ENCODE measurements at places on chromosomes 5 and 9.

DNA sequence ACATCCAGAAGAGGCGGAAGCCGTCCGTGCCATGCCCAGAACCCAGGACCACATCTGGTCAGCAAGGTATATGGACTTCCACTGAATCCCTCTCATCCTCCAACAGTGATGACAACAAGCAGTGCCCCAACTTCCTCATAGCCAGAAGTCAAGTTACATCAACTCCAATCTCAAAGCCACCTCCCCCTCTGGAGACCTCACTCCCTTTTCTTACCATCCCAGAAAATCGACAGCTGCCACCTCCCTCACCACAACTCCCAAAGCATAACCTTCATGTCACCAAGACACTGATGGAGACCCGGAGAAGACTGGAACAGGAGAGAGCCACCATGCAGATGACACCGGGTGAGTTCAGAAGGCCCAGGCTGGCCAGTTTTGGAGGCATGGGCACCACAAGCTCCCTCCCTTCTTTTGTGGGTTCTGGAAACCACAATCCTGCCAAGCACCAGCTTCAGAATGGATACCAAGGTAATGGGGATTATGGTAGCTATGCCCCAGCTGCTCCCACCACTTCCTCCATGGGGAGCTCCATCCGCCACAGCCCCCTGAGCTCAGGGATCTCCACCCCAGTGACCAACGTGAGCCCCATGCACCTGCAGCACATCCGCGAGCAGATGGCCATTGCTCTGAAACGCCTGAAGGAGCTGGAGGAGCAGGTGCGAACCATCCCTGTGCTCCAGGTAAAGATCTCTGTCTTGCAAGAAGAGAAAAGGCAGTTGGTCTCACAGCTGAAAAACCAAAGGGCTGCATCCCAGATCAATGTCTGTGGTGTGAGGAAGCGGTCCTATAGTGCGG, 130.3 kb upstream of the DMRT1 start:
- H3K36me3 ChIP-seq, result peaks cover 3% of the 10 kb centered on the region
- H3K4me3 ChIP-seq, result no peak overlapping the region
- H3K27ac ChIP-seq, result no peak overlapping the region
- no peaks in the 10 kb centered on the region for H3K27me3 ChIP-seq
- no peak for DNase-seq
- H3K4me1 ChIP-seq, result peaks cover 10% of the 10 kb centered on the region

DNA sequence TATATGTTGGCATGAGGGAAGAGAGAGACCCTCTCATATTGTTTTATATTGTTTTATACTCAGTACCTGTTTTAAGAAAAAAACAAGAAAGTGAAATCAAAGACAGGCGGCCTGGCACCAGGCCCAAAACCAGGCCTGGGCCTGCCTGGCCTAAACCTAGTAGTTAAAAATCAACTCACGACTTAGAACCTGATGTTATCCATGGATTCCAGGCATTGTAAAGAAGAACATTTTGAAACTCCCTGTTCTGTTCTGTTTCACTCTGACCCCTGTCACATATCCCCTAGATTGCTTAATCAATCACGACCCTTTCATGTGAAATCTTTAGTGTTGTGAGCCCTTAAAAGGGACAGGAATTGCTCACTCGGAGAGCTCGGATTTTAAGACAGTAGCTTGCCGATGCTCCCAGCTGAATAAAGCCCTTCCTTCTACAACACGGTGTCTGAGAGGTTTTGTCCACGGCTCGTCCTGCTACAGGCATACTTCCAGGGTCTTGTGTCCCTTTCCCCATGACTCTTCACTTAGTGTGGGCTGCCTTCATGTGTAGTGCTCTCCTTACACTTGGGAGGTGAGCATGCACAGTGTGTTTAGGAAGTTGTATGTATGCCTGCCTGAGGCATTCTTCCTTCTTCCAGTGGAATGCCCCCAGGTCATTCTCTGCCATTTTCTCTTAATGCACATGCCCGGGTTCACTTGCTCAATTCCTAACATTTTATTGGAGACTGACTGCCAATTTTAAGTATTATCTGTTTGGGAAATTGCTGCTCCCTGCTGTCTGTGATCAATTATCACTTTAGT, 17.8 kb downstream of the TBCA start:
- H3K36me3 ChIP-seq, result no peaks in the 10 kb centered on the region
- no peak overlapping the region for H3K4me3 ChIP-seq
- peak; percentile 23 for DNase-seq
- peaks cover 6% of the 10 kb centered on the region for H3K4me1 ChIP-seq
- H3K27ac ChIP-seq, result peak overlapping the region; percentile 47

- H3K4me3 ChIP-seq, result peak overlapping the region; percentile 59
- H3K4me1 ChIP-seq, result peaks cover 4% of the 10 kb centered on the region
- DNase-seq, result peak; percentile 59
- H3K27ac ChIP-seq, result peak overlapping the region; percentile 67
- no peaks in the 10 kb centered on the region for H3K27me3 ChIP-seq
Measured at GRCh38 chr5:38556088-38556598, 303 bp downstream of the LIFR start.

DNA sequence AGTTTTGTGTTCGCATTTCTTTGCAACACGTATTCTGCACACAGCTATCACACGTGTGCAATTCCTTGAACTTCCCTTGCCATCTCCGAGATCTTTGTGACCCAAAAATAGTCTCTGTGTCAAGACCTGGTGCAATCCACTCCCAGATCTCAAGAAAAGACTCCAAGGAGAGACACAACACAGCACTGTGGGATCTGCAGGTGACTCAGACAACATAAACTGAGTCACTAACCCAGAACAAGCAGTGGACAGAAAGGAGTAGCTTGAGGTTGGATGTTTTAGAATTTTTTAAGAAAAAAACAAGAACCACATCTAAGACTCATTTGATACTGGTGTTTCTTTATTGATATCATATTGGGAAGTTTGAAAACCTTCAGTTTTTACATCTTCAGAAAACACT, 396.9 kb downstream of the AGTPBP1 start:
- no peaks in the 10 kb centered on the region for H3K4me1 ChIP-seq
- DNase-seq, result no peak
- no peak overlapping the region for H3K4me3 ChIP-seq
- H3K36me3 ChIP-seq, result no peaks in the 10 kb centered on the region
- H3K27ac ChIP-seq, result no peak overlapping the region

DNA sequence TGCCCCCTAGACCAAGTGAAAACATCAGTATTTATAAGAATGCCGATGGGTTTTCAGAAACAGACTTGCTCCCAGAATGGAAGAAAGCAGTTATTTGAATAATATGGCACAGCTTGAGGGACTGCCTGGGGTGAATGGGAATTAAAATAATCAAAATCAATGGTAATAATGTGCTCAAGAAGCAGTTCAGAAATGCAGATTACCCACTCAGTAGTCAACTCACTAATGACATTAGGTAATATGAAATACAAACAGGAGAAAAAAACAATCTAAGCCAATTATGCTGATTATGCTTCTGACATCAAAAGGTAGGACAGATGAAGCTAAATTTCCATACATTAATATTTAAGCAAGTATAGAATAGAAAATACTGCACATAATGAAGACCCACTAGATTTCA, 179.3 kb downstream of the ENC1 start:
- H3K4me3 ChIP-seq, result no peak overlapping the region
- H3K36me3 ChIP-seq, result no peaks in the 10 kb centered on the region
- DNase-seq, result no peak
- H3K27ac ChIP-seq, result no peak overlapping the region
- H3K4me1 ChIP-seq, result no peaks in the 10 kb centered on the region

DNA sequence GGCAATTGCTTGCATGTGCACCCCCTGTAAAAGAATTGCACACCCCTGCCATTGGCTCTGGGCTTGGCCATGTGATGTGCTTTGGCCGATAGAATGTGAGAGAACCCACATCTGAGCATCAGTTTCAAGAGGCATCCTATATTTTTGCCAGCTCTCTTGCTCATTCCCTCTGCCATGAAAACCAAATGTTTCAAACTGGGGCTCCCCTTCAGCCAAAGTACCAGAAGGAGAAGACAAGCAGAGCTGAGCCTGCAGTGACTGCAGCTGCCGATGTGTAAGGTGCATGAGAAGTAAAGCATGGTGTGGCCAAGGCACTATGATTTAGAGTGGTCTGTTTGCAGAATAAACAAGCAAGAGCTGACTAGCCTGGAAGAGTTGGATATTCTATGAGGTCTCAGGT, 132.3 kb downstream of the ASTN2 start:
- H3K27me3 ChIP-seq, result no peaks in the 10 kb centered on the region
- H3K4me1 ChIP-seq, result peaks cover 2% of the 10 kb centered on the region

GRCh38 chr5:80937584-80938356, 22.4 kb upstream of the RASGRF2 start:
- H3K36me3 ChIP-seq, result no peaks in the 10 kb centered on the region
- no peak overlapping the region for H3K27ac ChIP-seq
- DNase-seq, result no peak
- H3K27me3 ChIP-seq, result no peaks in the 10 kb centered on the region
- no peak overlapping the region for H3K4me3 ChIP-seq

- DNase-seq, result no peak
- no peaks in the 10 kb centered on the region for H3K36me3 ChIP-seq
- H3K27ac ChIP-seq, result no peak overlapping the region
Measured at GRCh38 chr9:99035313-99035712, 69.6 kb upstream of the TGFBR1 start.

GRCh38 chr5:14204785-14205321, 61.7 kb downstream of the TRIO start:
- no peaks in the 10 kb centered on the region for H3K36me3 ChIP-seq
- H3K4me3 ChIP-seq, result no peak overlapping the region
- no peak overlapping the region for H3K27ac ChIP-seq
